ENCODE measurements at places on chromosomes 2 and 18.

GRCh38 chr2:222127660-222128059 is 171.1 kb downstream of the PAX3 start:
- DNase-seq, result no peak

GRCh38 chr2:176479961-176480360 is 210.7 kb downstream of the MTX2 start:
- no peak for DNase-seq

DNA sequence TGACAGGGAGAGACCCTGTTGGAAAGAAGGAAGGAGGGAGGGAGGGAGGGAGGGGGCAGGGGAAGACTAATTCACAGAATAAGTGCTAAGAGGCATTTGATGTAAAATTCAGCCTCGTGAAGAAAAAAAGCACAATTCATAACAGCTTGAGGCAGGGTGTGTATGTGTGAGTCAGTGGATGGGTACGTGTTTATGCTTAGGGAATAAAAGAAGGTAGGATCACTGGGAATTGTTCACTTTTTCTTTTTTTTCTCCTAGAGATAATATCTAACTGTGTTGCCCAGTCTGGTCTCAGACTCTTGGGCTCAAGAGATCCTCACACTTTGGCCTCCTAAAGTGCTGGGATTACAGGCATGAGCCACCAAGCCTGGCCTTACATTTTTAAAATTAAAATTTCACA is 39.2 kb downstream of the WDR33 start:
- peak; percentile 85 for DNase-seq

DNA sequence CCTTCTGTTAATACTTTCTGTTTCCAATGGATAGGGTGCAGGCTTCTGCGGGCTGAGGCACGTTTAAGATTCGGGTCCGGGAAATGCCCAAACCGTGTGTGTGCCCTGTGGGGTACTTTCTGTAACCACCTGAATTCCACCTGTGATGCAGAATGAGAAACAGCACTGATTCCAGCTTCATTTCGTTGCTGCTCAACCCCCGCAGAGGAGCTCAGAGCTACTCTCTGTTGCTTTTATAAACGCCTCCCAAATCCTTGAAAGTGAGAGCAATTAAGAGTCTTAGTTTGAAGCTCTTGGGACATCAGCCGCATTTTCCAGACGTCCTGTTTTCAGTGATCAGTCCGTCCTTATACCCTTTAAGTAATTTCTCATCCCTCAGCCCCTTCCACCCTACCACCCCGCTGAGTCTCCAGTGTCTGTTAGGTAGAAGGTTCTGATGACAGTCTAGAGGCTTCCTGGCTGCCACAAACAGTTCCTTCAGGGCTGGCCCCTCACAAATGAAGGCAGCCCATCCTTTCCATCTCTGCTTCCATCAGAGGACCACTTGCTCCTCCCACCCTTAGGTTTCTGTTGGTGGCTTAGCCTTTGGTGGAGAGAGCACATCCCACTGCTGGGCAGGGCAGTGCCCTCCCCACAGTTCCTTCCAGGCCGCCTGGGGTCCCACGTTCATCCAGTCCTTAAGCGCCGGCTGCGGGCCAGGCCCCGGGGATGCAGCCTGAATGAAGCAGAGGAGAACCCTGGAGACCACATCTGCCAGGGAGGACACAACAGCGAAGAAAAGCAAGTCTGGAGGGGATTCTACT is 230.1 kb downstream of the SEPTIN10 start:
- DNase-seq, result no peak

GRCh38 chr2:219475697-219476651 is 22.7 kb upstream of the GMPPA start:
- peak; percentile 33 for DNase-seq

- no peak for DNase-seq
These were observed 65.4 kb downstream of the SMAD7 start for GRCh38 chr18:48885266-48885923.

DNA sequence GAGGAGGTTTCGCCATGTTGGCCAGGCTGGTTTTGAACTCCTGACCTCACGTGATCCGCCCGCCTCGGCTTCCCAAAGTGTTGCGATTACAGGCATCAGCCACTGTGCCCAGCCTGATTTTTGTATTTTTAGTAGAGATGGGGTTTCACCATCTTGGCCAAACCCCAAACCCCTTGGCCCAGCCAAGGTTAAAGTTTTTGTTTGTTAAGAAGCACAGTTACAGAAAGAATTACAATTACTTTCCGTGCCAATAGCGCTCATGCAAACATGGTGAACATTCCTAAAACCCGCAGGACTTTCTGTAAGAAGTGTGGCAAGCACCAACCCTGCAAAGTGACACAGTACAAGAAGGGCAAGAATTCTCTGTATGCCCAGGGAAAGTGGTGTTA is 26.1 kb downstream of the ITSN2 start:
- DNase-seq, result no peak

DNA sequence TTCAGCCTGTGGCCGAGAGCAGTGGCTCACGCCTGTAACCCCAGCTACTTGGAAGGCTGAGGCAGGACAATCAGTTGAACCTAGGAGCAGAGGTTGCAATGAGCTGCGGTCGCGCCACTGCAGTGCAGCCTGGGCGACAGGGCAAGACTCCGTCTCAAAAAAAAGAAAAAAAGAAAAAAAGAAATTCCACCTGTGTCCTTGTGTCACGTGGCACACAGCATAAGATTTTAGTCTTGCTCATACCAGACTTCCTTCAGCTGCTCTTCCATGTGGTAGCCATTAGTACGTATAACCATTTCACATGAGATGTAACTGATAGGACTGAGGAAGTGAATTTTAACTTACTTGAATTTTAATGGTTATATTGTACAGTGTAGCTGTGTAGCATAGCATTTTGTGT is 4.0 kb downstream of the NOP58 start:
- DNase-seq, result no peak

- peak; percentile 81 for DNase-seq
These were observed 252.6 kb downstream of the AGAP1 start for GRCh38 chr2:235746257-235746934.

GRCh38 chr2:33266467-33266866 is 210.0 kb upstream of the RASGRP3 start:
- DNase-seq, result no peak

DNA sequence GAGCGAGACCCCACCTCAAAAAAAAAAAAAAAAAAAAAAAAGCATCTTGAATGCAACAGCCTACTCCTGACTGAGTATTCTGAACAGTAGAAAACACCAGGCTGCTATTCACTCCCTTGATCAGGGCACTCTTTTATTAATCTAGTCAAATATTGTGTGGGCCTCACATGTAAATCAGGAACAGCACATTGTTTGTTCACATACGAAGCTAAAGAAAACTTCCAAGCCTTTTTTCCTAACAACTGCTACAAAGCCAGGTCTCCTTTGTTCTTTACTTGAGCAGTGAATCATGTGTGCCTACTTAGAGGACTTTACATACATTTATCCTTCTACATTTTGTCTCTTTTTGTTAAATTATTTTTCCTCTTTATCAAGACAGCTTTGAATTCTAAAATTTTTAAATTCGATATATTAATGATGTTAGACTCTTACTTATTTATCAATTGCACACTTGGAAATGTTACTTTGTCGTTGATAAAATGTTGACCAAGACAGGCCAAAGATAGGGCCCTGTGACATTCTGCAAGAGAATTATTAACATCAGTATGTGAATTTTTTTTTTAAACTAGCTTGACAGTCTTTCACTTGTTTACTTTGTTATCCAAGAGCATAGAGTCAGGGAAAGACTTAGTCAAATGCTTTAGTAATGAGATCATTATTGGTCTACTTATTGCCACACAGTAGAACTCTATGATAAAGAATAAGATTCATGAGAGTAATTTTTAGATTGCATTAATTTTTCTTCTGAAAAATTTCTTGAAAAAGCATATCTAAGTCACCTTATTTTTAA is 13.2 kb downstream of the SPATS2L start:
- peak; percentile 81 for DNase-seq

DNA sequence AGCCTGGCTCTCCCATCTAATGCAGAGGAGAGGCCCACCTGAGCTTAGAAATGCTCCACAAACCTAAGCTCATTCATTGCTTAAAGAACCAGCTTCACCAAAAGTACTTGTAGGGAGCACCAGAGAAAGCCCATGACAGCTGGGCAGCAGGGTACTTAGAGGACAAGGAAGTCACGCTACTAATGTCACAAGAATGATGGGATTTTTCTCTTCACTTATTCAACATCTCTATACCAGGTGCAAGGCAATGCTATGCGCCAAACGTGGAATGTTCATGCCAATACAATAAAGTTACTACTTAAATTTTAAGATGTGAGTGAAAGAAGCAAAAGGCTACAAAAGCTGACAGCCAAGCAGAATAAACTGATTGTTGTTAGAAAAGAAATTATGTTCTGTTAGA is 36.0 kb downstream of the LONRF2 start:
- no peak for DNase-seq

DNA sequence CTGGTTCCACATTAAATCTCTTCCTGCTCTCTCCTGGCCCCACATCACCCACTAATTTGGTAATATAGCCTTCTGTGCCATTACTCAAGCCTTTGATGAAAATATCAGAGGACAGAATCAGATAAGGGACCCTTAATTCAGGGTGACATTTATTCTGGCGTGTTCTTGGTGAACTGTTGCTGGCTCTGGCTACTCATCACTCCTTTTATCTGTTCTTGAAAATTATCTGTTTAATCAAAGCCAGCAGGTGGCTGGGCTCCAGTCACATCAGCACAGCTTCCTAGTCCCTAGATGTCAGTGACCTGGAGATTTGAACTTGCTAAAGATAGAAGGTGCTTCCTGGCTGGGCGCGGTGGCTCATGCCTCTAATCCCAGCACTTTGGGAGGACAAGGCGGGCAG is 26.9 kb upstream of the SLC35F6 start:
- DNase-seq, result no peak

- DNase-seq, result no peak
These were observed 48.7 kb downstream of the GREB1 start for GRCh38 chr2:11582612-11582861.

DNA sequence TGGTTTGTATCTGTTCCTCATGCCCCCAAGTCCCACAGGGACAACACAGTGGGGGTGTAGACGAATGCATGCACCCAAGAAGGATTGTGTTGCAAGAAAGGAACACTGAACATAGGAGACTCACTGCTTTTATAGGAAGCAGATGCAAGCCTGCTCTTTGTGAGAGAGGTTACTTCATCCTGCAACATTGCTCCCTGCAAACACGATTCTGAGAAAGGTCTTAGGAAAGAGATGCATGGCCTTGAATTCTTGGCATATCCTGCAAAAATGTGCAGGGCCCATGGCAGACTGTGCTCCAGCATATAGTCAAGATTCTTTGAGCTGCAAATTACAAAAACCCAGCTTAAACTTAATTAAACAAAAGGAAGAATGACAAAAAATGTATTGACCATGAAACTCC is 312.2 kb upstream of the MGAT5 start:
- no peak for DNase-seq

- DNase-seq, result no peak
These were observed 398.4 kb downstream of the METTL4 start for GRCh38 chr18:2172881-2173280.

DNA sequence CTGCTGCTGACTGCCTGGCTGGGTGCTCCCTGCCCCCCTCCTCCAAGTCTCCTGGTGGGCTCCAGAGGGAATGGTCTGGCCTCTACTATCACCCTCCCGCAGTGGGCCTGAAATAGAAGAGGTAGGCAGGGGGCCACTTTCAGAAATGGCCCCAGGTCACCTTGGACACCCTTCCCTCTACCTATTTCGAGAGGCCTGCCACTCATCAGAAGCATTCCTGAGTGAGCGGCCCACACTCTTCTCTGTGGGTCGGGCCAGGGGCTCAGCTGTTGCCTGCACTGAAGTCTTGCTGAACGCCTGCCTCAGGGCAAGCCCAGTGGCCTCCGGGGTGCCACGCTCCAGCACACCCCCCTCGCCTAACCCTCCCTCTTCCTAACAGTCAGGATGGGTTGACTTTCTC is 124.9 kb downstream of the TNS1 start:
- no peak for DNase-seq

GRCh38 chr2:150538651-150539201 is 51.3 kb upstream of the RND3 start:
- DNase-seq, result peak; percentile 39

- DNase-seq, result no peak
These were observed 31.2 kb upstream of the ITGAV start for GRCh38 chr2:186558512-186559276.

DNA sequence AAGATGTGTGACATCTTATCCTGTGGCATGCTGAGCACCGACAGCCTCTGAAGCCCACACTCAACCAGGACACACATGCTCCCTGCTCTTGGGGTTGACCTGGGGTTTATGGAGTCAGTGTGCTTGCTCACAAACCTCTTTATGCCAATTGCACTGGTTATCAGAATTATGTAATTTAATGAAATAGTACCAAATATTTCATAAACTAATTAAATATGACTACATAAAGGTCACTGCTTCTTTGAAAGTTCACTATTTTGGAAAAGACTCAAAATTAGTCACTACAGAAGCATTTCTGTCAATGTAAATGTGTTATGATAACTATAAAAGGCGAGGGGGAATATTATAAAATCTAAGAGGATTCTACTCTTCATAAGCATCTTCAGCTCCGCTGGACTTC is 76.7 kb downstream of the FHOD3 start:
- DNase-seq, result peak; percentile 32

DNA sequence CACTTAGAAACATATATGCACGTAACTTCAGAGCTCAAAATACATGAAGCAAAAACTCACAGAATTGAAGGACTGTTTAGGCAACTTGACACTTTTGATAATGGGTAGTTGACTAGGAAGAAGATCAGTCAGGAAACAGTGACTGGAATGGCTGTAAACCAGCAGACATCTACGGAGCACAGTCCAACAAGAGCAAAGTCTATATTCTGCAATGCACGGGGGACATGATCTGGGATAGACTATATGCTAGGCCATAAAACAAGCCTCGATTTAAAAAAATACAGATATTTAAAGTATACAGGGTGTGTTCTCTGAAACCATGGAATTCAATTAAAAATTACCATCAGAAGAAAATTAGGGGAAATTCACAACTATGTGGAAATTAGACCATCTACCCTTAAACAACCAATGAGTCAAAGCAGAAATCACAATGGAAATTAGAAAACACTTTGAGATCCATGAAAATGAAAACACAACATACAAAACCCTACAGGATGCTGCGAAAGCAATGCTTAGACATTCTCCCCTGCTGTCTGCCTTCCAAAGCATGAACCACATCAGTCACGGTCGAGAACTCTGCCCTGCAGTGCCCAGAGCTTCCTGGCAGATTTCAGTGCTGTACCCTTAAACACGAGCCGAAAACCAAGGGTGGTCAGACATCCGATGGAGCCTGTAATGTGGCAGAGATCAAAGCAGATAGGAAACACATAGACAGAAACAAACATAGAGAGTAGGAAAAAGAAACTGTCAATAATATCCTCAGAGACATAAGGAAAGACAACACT is 651.9 kb upstream of the HS6ST1 start:
- DNase-seq, result no peak

- no peak for DNase-seq
These were observed 34.0 kb upstream of the SESTD1 start for GRCh38 chr2:179298666-179299065.

DNA sequence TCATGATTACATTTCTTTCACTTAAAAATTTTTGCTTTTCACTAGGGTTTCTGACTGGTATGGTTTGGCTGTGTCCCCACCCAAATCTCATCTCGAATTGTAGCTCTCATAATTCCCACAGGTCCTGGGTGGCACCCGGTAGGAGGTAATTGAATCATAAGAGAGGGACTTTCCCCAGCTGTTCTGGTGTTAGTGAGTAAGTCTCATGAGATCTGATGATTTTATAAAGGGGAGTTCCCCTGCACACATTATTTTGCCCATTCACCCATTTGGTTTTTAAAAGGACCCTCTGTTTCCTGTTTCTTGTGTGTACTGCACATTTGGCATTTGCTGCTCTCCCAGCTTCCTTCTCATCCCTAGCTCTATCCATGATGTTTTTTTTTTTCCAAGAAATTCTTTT is 27.8 kb upstream of the NETO1 start:
- DNase-seq, result no peak

GRCh38 chr2:8045081-8045614 is 636.7 kb upstream of the ID2 start:
- no peak for DNase-seq
